Stimulated activated CD8-positive, alpha-beta memory T cell treated with anti-CD3 and anti-CD28 coated beads, Interleukin-4, amount 100 ng/mL, for 1 hour (primary cell): ENCODE measurements at places on chromosomes 16 and 17.

DNA sequence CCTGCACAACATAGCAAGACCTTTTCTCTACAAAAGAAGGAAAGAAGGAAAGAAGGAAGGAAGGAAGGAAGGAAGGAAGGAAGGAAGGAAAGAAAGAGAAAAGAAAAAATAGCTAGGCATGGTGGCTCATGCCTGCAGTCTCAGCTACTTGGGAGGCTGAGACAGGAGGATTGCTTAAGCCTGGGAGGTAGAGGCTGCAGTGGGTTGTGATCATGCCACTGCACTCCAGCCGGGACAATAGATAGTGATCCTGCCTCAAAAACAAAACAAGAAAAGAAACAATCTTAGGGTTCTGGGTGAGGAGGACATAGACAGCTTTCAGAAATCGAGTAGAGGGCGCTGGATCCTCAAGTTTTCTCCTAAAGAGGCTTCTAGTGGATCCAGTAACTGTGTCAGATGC is 59.7 kb upstream of the CLEC3A start:
- no peak for DNase-seq

DNA sequence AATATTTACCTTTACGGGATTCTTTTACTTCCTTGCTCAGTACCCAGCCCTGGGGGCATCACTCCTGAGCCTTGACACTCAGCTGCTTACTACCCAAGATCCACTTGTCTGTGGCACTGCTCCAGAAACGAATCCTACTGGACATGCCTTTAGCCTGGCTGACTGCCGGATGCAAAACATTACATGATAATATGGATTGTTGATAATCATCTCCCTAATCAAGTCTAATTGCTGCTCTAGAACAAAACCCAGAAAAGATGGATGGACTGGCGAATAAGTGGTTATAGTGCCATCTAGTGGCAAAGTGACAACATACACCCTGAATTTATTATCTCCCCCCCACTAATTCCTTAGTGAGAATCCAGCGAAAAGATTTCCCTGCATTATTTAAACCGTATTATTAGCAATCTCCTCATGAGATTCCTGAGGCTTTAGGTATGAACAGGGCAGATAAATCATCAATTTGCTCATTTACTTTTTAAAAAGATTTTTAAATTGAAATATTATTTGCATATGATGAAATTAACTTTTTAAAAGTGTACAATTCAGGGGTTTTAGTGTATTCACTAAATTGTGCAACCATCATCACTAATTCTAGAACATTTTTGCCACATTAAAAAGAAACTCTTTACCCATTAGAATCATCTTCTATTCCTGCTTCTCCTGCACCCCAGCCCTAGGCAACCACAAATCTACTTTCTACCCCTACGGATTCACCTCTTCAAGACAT is 61.6 kb downstream of the RGS9 start:
- no peak for DNase-seq

DNA sequence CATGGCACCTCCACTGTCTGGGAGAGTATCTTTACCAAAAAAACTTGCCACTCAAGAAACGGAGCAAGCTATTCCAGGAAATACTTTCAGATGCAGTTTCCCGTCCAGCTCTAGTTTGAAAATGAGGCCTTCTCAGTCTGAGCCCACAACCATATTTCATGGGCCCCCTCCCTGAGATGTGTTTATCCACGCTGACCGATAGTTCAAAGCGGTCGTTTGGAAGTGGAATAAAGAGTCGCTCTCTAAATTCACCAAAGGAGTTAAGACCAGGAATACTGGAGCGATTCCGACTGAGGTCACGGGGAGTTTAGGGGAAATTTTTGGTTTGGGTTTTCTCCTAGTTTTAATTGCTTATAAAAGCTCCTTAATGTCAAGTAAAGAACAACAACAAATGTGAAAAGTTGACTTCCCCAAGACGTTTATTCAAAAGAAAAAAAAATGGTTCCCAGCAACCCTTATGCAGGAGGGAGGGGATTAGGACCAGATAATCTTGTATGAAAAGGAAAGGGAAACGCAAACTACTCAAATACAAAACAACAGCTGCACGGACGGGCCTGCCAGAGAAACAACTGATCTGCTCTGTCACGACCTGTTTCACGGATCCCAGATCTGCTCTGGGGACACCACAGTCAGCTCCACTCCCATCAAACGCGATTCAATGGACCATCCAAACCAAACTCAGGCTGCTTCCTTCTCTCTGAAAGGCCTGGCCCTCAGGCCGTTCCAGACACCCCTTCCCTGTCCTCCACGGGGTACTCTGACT is 77.1 kb downstream of the MRM3 start:
- no peak for DNase-seq

DNA sequence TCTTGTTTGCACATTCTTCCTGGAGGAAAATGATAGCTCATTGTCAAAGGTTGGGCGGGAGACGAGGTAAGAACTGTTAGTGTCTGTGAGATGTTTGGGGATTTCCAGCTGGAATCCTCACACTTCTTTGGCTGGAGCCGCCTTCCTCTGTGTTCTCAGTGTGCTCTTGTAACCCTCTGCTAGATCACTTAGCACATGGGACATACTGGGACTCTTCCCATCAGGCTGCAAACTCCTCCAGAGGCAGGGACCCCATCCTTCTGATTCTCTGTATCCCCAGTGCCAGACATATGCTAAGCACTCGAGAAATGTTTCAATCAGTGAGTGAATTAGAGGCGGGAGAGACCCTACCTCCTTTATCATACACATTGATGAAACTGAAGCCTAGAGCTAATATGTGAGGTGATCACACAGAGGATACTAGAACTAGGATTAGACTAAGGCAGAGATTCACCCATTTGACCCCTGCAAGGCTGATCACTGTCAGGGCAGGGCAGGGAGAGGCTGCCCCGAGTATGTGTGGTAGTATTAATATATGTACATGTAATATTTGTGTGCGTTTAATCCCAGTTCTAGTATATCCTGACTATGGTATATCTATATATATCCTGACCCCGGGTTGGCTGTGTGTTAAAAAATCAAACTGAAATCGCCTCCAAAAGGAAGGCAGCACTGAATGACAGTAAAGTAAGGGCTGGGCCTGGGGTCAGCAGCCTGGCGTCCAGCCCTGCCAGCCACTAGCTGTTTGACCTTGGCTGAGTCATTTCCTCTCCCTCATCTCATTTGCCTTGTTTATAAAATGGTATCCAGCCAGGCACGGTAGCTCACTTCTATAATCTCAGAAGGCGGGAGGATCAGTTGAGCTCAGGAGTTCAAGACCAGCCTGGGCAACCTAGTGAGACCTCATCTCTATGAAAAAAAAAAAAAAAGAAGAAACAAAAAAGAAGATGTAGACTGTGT is 75.5 kb upstream of the TBX2 start:
- no peak for DNase-seq

GRCh38 chr17:82461827-82462524 is 3.4 kb downstream of the NARF start:
- DNase-seq, result no peak

DNA sequence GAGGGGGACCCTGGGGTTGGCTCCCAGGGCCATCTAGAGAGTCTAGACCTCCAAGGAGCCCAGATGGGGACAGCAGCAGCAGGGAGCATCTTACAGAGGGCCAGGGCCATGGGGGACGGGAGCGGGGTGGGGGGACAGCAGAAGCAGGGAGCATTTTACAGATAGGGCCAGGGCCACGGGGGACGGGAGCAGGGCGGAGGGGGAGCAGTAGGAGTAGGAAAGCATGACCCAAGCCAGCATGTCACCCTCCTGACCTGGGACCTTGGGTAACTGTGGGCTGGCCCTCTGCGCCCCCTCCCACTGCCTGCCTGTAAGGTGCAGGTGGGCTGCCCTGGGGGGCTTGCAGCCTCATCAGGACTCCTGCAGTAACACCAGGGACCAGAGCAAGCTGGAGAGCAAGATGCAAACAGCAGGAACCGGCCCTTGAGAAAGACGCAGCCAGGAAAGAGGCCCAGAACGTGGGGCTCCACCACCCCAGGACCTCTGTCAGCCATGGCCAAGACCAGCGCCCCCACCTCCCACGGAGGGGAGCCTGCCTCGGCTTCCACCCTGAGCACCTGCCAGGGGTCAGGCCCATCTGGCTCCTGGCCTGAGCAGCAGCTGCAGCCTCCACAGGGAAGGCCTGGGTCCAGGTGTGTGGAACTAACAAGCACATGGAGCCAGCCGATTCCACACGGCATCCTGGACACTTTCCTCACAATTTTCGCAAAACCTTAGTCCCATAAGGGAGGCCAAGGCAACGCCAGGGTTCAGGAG is 2.4 kb downstream of the ZNF598 start:
- no peak for DNase-seq

GRCh38 chr16:66434619-66435430 is 7.7 kb downstream of the BEAN1 start:
- no peak for DNase-seq

DNA sequence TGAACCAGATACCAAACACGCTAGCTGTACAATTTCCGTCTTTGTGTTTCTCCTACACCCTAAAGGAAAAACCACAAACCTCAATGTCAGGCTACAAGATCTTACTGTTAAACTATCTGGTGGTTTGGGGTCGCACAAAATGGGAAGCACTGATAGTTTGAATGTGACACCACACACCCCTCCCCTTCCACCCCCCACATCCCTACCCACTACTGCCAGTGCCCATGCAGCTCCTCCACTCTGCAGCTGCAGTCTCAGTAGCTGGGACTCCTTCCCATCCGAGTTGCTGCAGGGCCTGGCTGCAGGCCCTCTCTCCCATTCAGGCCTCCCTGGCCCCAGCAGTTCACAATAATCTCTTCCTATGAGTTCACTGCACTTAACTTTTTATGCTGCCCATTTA is 18.4 kb downstream of the TRAP1 start:
- DNase-seq, result no peak

GRCh38 chr17:16005636-16006035 is 6.0 kb downstream of the TTC19 start:
- no peak for DNase-seq

DNA sequence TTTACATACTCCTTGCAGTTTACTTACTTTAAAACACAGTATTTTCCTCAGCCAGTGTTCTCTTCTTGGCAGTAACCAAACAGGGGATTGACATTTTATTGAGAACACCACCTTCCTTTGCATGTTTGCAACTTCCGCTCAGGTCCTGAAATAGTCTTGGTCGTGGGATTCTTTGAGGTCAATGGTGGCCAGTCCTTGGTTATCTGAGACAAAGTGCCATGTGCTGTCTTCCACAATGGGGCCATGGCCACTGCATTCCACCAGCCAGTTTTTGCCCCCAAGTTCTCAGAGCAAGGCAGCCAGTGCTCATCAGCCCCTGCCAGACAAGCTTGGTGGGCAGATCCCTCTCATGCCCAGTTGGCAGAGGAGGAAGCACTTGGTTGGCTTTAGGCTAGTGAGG is 22.9 kb downstream of the CMTM4 start:
- no peak for DNase-seq

DNA sequence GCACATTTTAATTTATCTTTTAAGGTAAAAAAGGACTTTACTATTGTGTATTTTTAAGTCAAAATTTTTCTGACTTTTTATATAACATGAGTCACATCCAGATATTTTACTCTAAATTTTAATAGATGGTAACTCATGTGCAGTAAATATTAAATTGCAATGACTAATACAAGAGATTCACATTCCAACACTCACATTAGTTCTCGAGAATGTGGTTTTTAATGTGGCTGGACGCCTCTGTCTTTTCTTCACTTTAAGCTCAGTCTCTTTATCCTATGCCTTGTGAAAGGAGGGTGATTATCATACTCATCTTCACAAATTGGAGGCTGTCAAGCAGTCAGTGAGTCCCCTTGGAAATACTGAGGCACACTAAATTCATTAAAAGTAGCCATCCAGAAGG is 315.6 kb downstream of the HS3ST3B1 start:
- no peak for DNase-seq

GRCh38 chr17:64074704-64075426 is 54.4 kb upstream of the ICAM2 start:
- DNase-seq, result no peak

GRCh38 chr17:5700745-5701144 is 116.4 kb upstream of the NLRP1 start:
- no peak for DNase-seq

GRCh38 chr17:40074871-40075200 is 12.1 kb downstream of the THRA start:
- no peak for DNase-seq

DNA sequence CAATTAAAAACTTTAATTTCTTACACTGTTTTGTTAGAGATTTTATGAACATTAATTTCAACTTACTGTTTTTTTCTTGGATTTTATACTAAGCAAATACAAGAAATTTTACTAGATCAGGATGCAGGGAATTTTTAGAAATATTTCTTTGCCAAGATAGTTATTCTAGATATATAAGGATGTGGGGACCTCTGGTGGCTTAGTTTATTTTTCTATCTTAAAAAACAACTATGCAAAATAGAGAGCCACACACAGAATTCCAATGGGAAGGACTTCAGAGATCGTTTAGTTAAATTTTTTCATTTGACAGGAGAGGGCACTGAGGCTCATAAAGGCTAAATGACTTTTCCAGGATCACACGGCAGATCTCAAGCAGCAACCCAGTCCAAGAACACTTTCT is 23.0 kb upstream of the CAPNS2 start:
- DNase-seq, result no peak

- no peak for DNase-seq
Observed at GRCh38 chr16:3689731-3690130, 27.6 kb downstream of the TRAP1 start.

- no peak for DNase-seq
Observed at GRCh38 chr16:75380870-75381269, 52.4 kb downstream of the CFDP1 start.

DNA sequence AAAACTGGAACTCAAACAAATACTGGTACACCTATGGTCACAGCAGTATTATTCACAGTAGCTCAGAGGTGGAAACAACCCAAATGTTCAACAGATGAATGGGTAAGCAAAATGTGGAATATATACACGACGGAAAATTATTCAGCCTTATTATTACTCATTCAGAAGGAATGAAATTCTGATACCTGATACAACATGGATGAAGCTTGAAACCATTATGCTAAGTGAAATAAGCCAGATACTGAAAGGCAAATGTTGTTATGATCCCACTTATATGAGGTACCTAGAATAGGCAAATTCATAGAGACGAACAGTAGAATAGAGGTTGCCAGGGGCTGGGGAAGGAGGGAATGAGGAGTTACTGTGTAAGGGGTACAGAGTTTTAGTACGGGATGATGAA is 27.1 kb upstream of the MYLK3 start:
- DNase-seq, result no peak

GRCh38 chr17:20059728-20060188 is 50.6 kb downstream of the SPECC1 start:
- DNase-seq, result no peak

DNA sequence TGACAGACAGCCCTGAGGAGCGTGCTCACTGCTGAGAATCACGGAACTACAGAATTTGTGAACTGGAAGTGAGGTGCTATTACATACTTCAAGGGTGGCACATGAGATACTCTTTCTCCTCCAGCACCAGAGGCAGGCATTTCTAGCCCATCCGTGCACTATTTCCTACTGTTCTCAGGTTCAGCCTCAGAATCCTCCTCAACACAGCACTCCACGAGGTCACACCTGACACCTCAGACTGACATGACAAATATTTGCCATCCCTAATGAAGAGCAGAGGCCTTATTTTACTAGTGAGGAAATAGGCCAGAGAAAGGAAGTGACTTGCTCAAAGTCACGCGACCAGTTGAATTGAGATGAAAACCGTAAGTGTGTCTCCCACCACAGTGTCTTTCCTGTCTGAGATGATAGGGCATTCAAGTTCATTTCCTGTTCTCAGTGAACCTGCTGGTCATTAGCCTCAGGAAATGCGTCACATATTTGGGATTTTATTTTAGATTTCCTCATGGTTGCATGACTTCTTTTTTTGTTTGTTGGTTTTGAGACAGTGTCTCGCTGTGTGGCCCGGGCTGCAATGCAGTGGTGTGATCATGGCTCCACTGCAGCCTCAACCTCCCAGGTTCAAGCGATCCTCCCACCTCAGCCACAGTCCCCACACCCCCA is 23.6 kb downstream of the SEZ6 start:
- peak; percentile 31 for DNase-seq

- DNase-seq, result no peak
Observed at GRCh38 chr16:4094127-4094773, 22.0 kb downstream of the ADCY9 start.
